ENCODE measurements at places on chromosomes 13 and 19. TPM values are rescaled to one million over a fixed set of nuclear protein-coding genes. Genes with fewer than 3 reads are reported as not detected.

DNA sequence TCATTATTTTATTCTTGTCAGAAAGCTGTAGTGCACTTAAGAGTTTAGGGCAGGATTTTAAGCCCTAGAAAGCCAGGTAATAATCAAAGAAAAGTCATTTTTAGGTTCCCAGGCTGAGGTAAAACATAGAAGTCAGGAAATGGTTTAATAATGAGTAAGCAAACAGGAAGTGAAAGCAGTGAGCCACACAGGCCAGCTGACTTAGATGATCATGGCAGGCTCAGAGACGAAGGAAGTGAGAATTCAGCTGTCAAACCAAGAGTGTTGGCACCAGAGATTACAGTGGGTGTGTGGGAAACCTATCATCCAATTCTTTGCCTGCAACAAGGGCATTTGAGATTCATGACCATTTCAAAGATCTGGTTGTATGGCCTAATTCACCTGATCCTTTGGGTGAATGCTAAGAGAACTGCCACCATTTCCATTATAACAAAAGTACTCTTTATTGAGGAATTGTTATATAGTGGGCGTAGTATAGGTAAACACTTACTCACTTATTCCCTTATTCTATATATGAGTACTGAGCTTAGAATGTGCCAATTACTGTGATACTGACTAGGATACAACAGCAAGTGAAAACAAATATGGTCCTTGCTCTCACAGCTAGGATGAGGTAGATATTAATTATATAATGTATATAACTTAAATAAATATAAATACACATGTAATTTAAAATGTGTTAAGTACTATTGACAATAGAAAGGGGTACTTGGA, 103.7 kb upstream of the EDNRB start:
- H3K27me3 ChIP-seq: no peaks in the 10 kb centered on the region
- no peak overlapping the region for H3K27ac ChIP-seq
- H3K4me1 ChIP-seq: peaks cover 12% of the 10 kb centered on the region
- DNase-seq: peak; percentile 31

- peak; percentile 72 for DNase-seq
- peak overlapping the region; percentile 93 for H3K27ac ChIP-seq
- H3K27me3 ChIP-seq: no peaks in the 10 kb centered on the region
- peaks cover 4% of the 10 kb centered on the region for H3K36me3 ChIP-seq
- H3K4me1 ChIP-seq: peaks cover 30% of the 10 kb centered on the region
- H3K4me3 ChIP-seq: peak overlapping the region; percentile 44
These were observed 1.8 kb downstream of the MBNL2 start for GRCh38 chr13:97223711-97224541.

DNA sequence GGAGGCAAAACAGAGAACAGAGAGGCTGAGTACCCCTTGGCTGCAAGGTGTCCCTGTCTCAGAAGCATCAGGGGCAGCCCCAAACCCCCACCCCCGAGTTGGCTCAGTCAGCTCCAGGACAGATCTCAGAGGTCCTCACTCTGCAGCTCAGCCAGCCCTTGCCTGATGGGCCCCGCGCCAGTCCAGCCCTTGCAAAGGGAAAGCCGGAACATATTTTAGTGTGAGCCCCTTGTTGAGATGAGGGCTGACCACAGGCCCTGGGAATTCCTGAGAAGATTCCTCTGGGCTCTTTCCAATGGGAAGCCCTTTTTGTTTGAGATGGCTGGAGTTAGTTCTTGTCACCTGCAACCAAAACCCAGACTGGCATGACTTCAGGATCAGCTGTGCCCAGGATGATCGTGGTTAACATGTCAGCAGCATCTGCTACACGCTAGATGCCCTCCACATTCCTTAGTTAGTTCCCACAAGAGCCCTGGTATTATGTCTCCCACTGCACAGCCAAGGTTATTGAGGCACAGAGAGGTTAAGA, 33.9 kb upstream of the CCNE1 start:
- no peak overlapping the region for H3K4me3 ChIP-seq
- H3K36me3 ChIP-seq: no peaks in the 10 kb centered on the region
- no peak for DNase-seq
- H3K27me3 ChIP-seq: no peaks in the 10 kb centered on the region
- no peak overlapping the region for H3K27ac ChIP-seq

DNA sequence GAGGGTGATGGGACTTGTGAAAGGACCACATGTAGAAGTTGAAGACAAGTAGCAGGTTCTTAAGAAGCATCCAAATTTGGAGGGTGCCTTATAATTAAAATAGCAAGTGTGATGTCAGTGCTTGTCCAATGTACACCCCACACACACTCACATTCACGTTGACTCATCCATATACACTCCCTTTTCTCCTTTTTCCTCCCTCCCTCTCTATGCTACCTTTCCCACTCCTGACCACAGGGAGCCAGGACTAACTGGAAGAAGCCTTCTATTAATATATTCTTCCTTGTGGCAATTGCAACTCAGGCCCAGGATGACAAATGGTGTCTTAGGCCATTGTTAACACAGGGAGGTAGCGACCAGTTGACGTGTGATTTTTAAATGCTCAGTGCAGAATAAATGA, 16.3 kb upstream of the GPR183 start:
- no peak for DNase-seq
- peaks cover 31% of the 10 kb centered on the region for H3K4me1 ChIP-seq
- H3K4me3 ChIP-seq: no peak overlapping the region

DNA sequence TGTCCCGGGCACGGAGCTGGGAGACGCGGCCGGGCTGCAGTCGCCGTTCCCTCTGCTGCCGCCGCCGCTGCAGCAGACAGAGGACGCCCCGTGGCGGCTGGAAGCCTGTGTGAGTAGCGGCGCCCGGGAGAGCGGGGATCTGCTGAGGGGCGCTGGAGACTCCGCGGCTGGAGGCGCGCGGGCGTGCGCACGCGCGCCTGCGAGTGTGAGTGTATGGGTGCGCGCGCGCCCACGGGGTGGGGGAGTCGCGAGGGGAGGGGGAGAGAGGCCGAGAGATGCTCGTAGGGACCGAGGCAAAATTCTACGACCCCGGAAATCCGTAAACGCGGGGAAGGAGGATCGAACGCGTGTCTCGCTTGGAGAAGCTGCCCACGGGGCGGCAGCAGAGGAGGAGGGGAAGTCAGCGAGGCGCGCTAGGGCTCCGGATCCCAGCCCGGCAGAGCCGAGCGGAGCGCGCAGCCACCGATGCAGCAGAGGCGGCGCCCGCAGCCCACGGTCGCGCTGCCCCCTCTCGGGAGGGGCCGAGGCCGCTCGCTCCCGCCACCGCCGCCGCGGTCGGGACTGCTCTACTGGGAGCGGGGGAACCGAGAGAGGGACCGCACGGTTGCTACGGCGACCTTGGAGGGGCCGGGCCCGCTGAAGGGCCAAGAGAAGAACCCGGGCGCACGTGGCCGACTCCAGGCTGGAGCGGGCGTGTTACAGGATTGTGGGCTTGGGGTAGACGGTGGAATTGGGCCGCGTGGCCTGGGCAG, at the start of gene ENOX1:
TSS of gene ENOX1 (minus strand) at position 207 of the 752 bp plus-strand sequence.
- H3K36me3 ChIP-seq: no peaks in the 10 kb centered on the region
- H3K27me3 ChIP-seq: peaks cover 6% of the 10 kb centered on the region
- H3K4me1 ChIP-seq: peaks cover 14% of the 10 kb centered on the region

GRCh38 chr19:11377756-11378155, 3.3 kb downstream of the SWSAP1 start:
- H3K36me3 ChIP-seq: no peaks in the 10 kb centered on the region
- no peak overlapping the region for H3K4me3 ChIP-seq
- H3K27ac ChIP-seq: peak overlapping the region; percentile 28
- no peaks in the 10 kb centered on the region for H3K27me3 ChIP-seq

GRCh38 chr19:33492951-33493350, 28.6 kb downstream of the PEPD start:
- H3K36me3 ChIP-seq: no peaks in the 10 kb centered on the region
- DNase-seq: no peak
- H3K27me3 ChIP-seq: no peaks in the 10 kb centered on the region

DNA sequence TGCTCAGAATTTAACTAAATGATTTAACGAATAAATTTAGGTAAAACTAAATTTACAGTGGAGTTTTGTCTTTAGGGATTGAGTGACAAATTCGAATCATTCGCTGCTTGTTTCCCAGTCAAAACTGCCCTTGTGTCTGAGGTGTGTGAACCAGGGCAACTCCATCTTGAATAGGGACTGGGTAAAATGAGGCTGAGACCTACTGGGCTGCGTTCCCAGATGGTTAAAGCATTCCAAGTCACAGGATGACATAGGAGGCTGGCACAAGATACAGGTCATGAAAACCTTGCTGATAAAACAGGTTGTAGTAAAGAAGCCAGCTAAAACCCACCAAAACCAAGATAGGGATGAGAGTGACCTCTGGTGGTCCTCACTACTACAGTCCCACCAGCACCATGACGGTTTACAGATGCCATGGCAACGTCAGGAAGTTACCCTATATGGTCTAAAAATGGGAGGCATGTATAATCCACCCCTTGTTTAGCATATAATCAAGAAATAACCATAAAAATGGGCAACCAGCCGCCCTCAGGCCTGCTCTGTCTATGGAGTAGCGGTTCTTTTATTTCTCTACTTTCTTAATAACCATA, 10.2 kb upstream of the ANKRD10 start:
- no peaks in the 10 kb centered on the region for H3K27me3 ChIP-seq
- no peak for DNase-seq
- no peaks in the 10 kb centered on the region for H3K4me1 ChIP-seq
- no peaks in the 10 kb centered on the region for H3K36me3 ChIP-seq
- no peak overlapping the region for H3K27ac ChIP-seq

GRCh38 chr13:33678906-33679657, 138.9 kb upstream of the RFC3 start:
- peak; percentile 40 for DNase-seq
- peak overlapping the region; percentile 3 for H3K27ac ChIP-seq
- H3K4me3 ChIP-seq: no peak overlapping the region
- H3K27me3 ChIP-seq: no peaks in the 10 kb centered on the region
- H3K4me1 ChIP-seq: peaks cover 5% of the 10 kb centered on the region

DNA sequence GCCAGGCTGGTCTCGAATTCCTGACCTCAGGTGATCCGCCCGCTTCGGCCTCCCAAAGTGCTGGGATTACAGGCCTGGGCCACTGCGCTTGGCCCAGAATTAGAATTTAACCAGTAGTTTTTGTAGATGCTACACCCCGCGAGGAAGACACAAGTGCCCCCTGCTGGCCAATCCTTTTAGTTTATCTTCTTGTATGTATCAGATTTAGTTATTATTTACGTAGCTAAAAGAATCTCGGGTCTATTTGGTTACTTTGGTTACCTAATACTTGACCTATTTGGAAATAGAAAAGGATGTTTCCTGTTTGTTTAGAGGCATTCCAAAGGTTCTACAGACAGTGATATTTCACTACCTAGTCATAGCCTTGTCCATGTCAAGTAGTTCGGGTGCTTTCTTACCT, 22.0 kb downstream of the MUC16 start:
- DNase-seq: no peak
- no peaks in the 10 kb centered on the region for H3K36me3 ChIP-seq
- no peaks in the 10 kb centered on the region for H3K27me3 ChIP-seq

- peaks cover 6% of the 10 kb centered on the region for H3K4me1 ChIP-seq
- H3K27ac ChIP-seq: no peak overlapping the region
These were observed 5.5 kb downstream of the SLC35E1 start for GRCh38 chr19:16566702-16567101.

DNA sequence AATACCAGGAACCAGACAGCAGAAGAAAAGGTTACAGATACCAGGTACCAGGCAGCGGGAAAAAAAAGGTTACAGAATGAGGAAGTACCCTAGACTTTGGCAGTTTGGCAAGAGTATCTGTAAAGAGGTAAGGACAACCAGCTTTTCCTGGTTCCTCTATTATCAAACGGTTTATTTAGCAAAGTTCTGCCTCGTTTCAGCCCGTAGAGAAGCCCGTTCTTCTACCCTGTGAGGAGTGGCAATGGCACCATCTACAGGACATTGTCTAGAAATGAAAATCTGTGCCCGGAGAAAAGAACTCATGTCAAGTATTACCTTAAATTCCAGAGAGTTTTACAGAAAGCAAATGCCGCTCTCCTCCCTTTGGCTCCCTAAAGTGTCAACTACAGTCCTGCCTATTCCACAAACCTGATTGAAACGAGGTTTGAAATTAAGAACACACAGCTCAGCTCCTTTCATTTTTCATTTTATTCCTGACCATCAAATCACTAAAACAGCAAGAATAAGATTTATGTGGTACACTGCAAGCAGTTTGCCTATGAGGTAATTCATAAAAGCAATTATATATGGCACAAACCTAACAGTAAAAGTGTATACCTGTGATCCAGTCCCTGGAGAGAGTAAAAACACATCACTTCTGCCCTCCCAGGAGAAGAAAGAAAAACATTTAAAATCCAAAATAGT, 226.3 kb downstream of the SLC7A1 start:
- no peaks in the 10 kb centered on the region for H3K36me3 ChIP-seq
- no peak overlapping the region for H3K4me3 ChIP-seq
- no peaks in the 10 kb centered on the region for H3K4me1 ChIP-seq
- DNase-seq: no peak

- H3K27me3 ChIP-seq: no peaks in the 10 kb centered on the region
- H3K4me3 ChIP-seq: no peak overlapping the region
- DNase-seq: no peak
- no peaks in the 10 kb centered on the region for H3K36me3 ChIP-seq
- peaks cover 6% of the 10 kb centered on the region for H3K4me1 ChIP-seq
These were observed 31.1 kb downstream of the RB1 start for GRCh38 chr13:48334534-48335127.

- H3K27ac ChIP-seq: no peak overlapping the region
- DNase-seq: no peak
- no peak overlapping the region for H3K4me3 ChIP-seq
- H3K27me3 ChIP-seq: no peaks in the 10 kb centered on the region
- no peaks in the 10 kb centered on the region for H3K36me3 ChIP-seq
These were observed 8.6 kb upstream of the SLC7A9 start for GRCh38 chr19:32877977-32878745.

DNA sequence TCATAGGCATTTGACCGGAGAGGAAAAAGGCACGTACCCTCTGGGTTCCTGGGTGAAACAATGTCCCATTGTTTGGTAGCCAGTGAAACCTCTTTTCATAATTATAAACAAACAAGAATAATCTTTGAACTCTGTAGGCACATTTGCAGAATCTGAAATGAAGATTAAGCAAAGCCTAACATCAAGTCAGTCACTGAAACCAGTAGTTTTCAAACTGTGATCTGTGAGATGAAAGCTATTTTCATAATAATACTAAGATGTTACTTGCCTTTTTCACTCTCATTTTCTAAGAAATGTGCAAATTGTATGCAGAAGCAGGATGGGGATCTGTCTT, 105.4 kb downstream of the WDFY2 start:
- H3K36me3 ChIP-seq: no peaks in the 10 kb centered on the region
- H3K4me3 ChIP-seq: no peak overlapping the region
- H3K27ac ChIP-seq: no peak overlapping the region
- DNase-seq: no peak

GRCh38 chr19:42683917-42684513, 56.3 kb downstream of the PSG3 start:
- H3K36me3 ChIP-seq: no peaks in the 10 kb centered on the region
- DNase-seq: no peak
- no peak overlapping the region for H3K4me3 ChIP-seq
- no peaks in the 10 kb centered on the region for H3K27me3 ChIP-seq
- no peak overlapping the region for H3K27ac ChIP-seq

The IRF3 gene
- total RNA-seq: 44.6 TPM

The ATP11A gene
- 31.9 TPM for total RNA-seq

The CCDC8 gene
- 34.1 TPM for total RNA-seq

The CACNG6 gene
- total RNA-seq: not detected

The NDUFA7 gene
- total RNA-seq: 78.1 TPM

The PNMA8C gene
- 2.7 TPM for total RNA-seq

The TMEM255B gene
- total RNA-seq: 1.3 TPM

The SIAH3 gene
- total RNA-seq: 0.18 TPM

The CNN1 gene
- total RNA-seq: 5.1 TPM

The CCDC70 gene
- not detected for total RNA-seq

The FGF22 gene
- total RNA-seq: not detected
